Upper lobe of right lung (tissue), 1 donor: ENCODE measurements at places on chromosomes 1 and 21. TPM values are rescaled to one million over a fixed set of nuclear protein-coding genes. Genes with fewer than 3 reads are reported as not detected.

DNA sequence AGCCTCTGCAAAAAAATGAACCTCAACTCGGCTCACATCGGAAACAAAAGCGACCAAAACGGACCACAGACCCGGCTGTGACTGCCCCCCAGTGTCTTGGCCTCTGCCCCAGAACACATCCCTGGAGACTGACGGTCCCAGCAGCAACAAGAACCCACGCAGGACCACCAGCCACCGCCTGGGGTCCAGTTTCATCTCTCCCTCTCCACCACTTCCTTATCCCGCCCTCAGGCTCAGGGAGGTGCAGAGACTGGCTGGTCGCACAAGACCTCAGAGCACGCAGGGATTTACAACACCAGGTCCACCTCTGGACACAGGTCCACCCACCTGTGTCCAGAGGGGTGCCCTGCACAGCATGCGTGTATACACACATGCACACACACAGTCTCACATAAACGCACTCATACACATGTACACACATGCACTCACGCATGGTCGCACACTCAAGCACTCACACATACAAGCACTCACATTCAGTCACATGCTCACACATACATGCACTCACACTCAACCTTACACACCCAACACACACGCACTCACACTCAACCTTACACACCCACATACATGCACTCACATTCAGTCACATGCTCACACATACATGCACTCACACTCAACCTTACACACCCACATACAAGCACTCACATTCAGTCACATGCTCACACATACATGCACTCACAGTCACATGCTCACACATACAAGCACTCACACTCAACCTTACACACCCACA is 18.6 kb upstream of the TMEM52 start:
- no peak for DNase-seq

DNA sequence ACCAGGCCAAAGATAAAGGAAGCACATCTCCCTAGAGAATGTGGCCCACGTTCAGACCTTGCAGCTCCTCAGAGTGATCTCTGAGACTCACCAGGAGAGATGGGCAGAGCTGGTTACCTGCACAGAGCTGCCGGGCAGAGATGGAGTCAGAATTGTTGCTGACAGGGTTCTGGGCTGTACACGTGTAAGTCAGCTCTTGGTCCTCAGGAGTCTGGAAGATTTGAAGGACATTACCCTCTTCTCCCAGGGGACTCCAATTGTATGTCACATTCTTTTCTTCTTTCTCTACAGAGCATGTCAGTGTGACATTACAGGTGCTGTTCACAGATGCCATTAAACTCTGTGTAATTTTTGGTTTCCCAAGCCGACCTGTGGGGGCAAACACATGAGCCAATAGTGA is 25.5 kb downstream of the CD84 start:
- DNase-seq = no peak

DNA sequence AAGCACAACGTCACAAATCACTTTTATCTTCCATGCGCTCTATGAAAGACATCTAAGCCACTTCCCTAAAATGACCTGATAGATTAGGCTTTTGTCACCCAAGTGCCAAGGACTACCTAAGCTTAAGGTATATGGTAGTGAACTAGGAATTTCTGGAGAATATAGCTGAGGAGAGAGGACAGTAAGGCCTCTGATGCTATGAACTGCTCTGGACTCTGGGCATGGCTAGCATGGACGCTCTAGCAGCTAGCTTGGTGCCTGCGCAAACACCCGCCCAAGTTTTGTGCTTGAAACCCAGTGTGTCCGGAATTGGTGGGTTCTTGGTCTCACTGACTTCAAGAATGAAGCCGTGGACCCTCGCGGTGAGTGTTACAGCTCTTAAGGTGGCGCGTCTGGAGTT is 42.5 kb downstream of the OR10J5 start:
- no peak for DNase-seq

Gene COL9A2
- 3.8 TPM for total RNA-seq

Gene DSCAM
- not detected for total RNA-seq

Gene RNU1-1
- total RNA-seq = 6,622 TPM

Gene LCE1B
- not detected for total RNA-seq
